Muscle of leg (tissue), 16 donors: ENCODE measurements at places on chromosomes 5 and 9. TPM values are rescaled to one million over a fixed set of nuclear protein-coding genes. Genes with fewer than 3 reads are reported as not detected.

DNA sequence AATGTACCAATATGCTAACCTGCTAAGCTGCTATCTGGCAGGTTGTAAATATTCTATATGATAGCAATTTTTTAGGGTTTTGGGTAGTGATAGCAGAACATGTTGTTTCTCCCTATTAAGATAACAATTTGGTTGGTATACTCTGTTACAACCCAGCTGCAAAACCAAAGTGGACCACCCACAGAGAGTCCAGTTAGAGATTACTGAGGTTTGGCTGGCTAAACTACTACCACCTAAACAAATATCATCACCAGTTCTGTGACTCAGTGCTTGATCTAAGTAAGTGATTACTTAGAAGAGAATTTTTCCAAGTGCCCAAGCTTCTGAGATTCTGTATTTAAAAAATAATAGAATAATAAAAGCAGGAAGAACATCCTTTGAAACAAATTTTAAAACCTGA is 72.3 kb downstream of the XRCC4 start:
- no peak for DNase-seq

- peak; percentile 52 for DNase-seq
Measured at GRCh38 chr5:87899721-87900131, 368.9 kb downstream of the TMEM161B start.

- DNase-seq, result no peak
Measured at GRCh38 chr5:73691302-73692080, 65.5 kb downstream of the ARHGEF28 start.

- DNase-seq, result no peak
Measured at GRCh38 chr9:89012294-89013042, 21.2 kb downstream of the S1PR3 start.

DNA sequence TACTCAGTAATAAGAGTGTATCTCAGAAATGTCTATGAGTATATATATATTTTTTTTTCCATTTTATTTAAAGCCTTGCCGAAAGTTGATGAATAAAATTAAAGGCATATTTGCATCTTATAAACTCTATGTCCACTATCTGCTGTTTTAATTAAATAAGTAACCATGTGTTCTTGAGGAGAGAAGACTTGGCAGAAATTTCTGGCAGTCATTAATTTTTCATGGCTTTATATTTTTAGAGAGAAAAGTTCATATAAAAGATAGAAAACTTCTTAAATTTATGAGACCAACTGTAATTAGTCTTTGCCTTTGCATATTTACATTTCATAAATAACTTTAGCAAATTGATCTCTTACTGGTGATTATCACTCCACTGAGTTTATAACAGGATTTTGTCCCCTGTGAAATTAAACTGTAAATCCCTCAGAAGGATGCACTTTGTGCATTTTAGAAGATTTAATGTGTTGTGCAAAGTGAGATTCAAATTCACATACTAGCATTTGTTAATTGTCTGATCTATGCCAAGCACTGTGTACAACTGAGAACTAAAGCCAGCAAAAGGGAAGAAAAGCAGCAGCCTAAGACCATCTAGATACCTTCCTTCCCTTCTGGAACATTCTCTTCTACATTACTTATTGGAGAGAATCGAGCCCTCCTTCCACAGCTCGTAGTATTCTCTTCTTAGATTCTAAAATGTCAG is 108.7 kb downstream of the SNCAIP start:
- peak; percentile 52 for DNase-seq

GRCh38 chr5:73387149-73387591 is 61.4 kb downstream of the FOXD1 start:
- no peak for DNase-seq

The GADD45G gene
- 12.1 TPM for polyA plus RNA-seq

The RNF183 gene
- 0.08 TPM for polyA plus RNA-seq

The SARDH gene
- 6.9 TPM for polyA plus RNA-seq

The SUB1 gene
- polyA plus RNA-seq, result 318 TPM
